Lung (tissue), 17 donors: ENCODE measurements at places on chromosomes 13 and 19.

DNA sequence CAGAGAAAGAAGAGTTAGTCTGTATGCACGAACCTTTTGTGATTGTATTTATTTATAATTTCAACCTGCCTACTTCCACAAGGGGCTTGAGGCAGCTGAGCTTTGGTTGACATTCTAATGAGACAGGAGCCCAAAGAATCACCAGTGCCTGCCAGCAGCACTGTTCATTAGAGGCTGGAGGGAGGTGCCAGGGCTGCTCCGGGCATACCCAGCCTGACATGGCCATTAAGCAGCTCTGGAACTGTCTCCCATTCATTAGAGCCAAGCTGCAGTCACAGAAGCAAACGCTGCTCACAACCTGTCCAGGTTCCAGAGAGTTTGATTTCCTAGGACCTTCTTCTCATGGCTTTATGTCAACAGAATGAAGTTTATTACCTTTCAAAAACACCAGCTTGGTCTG is 425.5 kb downstream of the RFC3 start:
- no peak for DNase-seq

DNA sequence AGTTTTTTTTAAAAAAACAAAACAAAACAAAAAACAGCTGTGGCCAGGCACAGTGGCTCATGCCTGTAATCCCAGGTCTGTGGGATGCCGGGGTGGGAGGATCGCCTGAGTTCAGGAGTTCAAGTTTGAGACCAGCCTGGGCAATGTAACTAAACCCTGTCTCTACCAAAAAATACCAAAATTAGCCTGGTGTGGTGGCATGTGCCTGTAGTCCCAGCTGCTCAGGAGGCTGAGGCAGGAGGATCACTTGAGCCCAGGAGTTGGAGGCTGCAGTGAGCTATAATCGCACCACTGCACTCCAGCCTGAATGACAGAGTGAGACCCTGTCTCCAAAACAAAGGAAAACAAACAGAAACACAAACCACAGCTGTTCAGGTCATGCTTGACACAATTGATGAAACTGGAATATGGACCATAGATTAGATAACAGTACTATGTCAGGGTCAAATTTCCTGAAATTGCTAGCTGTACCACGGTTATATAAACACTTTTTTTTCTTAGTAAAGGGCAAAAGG is 6.9 kb upstream of the ANGPTL4 start:
- no peak for DNase-seq

DNA sequence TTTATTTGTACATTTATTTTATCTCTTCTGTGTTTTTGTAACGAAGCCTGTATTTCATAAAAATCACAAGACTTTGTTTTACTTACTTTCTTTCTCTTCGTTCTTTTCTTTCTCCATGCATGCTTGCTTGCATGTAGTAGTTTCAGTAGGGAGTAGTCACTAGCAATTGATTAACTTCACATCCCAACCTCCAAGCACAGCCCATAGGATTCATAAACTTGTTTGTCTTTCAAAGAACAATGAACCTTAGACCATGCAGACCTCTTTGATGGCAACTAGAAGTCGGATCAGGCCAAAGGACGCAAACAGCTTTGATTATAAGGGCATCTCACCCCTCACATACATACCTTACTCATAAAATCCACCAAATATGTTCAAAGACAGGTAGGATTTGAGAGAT is 3.1 kb upstream of the PRR20A start:
- no peak for DNase-seq

DNA sequence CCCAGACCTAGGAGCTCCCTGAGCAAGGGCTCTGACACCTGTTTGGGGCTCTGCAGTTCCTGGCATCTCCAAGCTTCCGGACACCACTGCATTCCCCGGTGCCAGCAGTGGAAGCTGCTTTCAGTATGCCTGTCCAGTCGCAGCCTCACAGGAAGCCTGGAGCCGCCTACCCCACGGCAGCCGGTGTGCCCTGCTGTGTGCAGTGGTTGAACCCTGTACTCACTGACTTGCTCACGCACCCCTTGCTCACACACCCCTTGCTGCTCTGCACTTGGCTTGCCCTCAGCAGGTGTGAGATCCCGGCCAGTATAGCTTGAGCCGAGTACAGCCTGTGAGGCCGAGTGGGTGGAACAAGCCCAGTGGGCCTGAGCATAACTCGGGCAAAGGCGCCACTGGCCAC is 70.3 kb downstream of the PIBF1 start:
- DNase-seq = no peak

DNA sequence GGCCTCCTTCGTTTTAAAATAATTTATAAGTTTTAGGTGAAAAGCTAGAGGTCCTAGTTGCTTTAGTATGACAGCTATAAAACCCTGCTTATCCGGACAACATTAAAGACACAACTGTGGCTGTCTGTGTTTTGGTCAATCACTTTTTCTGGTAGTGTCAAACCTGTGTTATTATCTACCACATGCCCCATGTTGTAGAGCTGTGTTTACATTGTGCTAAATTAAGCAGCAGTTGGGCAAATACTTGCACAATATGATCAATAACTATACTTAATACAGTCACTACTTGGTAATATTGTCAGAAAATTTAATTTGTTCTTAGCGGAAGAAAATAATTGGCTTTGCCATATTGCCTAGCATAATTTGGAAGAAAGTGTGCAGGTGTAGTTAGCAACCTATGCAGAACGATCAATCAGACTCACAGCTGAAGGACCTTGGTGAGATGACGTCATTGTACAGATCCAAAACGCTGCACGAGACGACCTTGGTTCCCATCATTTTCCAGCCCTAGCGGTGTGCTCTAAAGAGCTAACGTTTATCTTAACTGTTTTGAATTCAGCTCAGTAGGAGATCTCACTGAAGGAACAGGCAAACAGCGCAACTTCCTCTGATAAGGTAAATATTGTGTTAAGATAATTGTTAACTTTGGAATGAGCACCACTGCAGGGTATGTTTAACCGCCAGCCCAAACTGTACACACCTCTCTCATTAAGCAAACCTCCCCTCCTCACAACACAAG is 476.6 kb downstream of the IRS2 start:
- DNase-seq = no peak

DNA sequence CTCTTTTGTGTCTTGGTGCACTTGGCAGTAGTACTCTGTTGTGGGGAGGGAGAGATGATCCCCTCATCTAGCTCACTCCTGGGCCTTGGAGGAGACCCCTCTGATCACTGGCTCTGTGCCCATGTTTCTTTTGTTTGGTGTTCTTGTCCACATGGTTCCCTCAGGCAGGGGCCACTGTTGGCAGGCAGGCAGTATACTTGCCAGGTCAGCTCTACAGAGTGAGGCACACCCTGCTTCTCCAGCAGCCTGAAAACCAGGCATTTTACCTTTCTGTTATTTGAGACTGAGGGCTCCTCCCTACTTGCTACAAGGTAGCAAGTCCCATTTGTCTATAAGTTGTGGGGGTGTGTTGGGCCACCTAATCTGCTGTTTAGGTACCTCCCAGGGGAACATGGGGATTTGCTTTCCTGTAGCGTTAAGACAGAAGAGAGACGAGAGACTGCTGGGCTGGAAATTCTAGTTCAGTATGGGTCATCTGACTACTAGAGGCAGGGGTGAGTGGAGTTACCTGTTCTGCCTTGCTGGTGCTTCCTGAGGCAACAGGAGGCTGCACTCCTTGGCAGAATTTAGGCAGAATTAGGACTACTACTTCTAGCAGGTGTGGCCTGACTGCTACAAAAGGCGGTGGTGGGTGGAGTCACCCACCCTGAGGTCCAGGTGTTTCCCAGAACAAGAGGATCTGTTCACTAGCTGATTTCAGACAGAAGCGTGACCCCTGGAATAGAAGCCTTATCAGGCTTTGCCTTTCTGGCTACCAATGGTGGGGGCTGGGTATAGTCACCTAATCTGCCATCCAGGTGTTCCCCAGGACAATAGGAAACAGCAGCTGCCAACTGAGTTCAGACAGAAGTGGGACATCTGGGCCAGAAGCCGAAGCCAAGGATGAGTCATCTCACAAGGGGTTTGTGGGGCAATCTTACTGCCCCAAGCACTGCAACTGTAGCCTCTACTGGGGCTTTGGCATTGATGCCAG is 843.0 kb upstream of the ATXN8OS start:
- no peak for DNase-seq

GRCh38 chr13:74090397-74090796 is 43.8 kb downstream of the KLF12 start:
- no peak for DNase-seq

GRCh38 chr19:35149463-35149862 is 5.1 kb upstream of the FXYD5 start:
- DNase-seq = no peak

GRCh38 chr13:40205771-40206240 is 460.6 kb downstream of the FOXO1 start:
- DNase-seq = no peak

- no peak for DNase-seq
These were observed 359.4 kb downstream of the ITGBL1 start for GRCh38 chr13:101811881-101812280.

DNA sequence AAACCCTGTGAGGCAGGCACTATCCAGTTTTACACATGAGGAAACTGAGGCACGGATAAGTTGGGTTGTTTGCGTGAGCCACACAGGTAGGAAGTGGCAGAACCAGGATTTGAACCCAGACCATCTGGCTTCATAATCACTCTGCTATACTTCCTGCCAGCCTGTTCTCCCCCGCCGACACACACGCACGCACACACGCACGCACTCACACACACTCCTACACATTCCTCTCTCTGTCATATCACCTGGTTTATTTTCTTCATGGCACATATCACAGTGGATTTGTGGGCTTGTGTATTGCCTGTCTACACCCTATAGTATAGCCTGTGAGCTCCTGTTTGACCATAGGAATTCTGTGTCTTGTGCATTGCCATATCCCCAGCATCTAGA is 140.0 kb downstream of the SIPA1L3 start:
- no peak for DNase-seq

- DNase-seq = no peak
These were observed 164.6 kb downstream of the TNFSF13B start for GRCh38 chr13:108433976-108434755.

GRCh38 chr19:35760711-35761349 is 2.9 kb downstream of the PROSER3 start:
- DNase-seq = no peak

DNA sequence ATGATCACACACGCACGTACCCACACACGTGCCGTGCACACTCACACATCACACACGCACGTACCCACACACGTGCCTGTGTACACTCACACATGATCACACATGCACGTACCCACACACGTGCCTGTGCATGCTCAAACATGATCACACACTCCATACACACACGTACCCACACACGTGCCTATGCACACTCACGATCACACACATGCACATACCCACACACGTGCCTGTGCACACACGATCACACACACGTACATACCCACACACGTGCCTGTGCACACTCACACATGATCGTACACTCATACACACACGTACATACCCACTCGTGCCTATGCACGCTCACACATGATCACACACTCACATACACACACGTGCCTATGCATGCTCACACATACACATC is 86.8 kb downstream of the RAB20 start:
- DNase-seq = no peak
